ENCODE measurements at places on chromosomes 3 and 15.

DNA sequence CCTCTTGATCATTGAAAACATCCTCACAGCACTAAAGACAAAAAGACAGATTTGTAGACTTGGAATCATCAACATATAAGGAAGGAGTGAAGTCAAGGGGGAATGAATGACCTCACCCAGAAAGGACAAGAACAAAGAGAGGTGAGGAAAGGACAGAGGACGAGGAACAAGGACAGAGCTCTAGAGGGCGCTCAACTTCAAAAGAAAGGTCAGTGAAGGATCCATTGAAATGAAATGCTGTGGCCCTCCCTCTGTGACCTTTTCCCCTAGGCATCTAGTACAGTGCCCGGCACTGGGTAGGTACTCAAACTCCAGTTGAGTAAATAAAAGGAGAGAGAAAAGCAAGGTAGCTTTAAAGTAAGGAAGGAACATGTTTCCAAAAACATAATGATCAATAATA is 2.6 kb downstream of the ATP8B4 start:
- DNase-seq, result no peak

DNA sequence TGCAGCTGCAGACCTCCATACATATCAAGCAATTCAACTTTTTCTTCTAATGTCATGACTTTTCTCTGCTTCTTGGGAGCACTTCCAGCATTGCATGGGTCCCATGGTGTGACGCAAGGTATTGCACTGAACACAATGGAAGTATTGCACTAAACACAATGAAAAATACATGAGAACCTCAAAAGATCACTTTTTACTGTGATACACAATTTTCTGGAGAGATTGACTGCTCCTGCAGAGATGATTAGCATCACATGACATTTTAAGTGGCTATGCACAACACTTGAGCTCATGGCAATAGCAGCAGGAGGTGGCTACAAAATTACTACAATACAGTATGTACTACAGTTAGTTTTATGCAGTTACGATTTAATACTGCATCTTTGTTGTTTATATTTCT is 113.5 kb upstream of the BHLHE40 start:
- no peak for DNase-seq

DNA sequence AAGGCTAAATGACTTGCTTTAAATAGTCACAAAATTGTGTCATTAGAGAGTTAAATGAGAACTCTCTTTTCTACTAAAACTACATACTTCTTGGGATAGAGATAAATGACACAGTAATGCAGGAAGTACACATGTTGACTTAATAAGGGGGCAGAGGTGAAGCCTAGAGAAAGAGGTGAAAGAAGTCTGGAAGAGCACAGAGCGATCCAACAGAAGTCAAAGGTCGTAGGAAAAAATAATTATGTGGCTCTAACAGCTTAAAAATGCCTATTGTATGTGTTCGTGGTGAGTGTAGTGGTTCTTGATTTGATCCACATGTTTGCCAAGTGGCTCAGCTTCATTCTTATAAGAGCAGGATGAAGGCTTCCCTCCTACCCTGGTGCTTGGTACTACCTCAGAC is 61.7 kb downstream of the TMEM212 start:
- no peak for DNase-seq

DNA sequence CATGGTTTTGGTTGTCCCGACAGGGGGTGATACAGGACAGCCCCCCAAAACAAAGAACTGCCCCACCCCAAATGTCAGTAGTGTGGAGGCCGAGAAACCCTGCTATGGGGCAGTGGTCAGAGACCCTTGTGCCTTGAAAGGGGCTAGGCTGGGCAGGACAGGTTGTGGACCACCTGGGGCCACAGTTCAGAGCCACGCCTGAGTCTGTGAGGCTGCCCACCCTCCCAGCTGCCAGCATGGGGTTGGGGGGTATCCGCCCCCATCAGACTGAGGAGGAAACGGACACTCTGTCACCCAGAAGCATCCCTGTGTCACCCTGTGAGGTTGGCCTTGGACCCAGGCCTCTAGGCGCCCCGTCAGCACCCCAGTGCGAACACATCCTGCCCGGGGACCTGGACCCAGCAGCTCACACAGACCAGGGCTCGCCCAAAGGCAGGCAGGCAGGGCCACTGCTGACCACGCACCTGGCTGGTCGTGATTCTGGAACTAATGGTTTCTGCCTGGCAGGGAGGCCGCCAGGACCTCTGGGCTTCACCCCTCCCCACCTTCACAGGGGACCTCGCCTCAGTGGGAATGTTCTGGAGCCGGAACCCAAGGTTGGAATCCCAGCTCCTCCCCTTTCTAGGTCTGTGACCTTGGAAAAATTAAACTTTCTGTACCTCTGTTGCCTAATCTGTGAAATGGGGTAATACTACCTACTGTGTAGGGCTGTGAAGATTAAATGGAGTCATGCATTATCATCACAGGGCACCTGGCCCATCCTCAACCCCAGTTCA is 1.4 kb downstream of the SLC41A3 start:
- no peak for DNase-seq

- no peak for DNase-seq
These were observed 245.3 kb downstream of the DTWD1 start for GRCh38 chr15:49865925-49866757.

DNA sequence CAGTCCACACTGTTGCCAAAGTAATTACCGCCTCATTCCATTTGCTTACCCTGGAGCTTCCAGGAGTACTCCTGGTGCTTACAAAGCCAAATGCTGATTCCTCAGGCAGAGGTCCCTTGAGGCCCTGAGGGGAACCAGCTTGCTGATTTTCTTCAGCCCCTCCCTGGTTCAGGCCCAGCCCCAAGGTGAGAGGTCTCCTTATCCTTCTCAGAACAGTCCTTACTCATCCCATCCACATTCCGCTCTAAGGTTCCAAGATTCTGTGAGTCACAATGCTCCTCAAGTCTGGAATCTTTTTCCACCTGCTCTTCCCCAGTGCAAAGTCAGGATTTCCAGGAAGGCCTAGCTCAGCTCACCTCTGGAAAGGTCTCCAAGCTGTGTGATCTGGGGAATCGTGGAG is 1.8 kb upstream of the ATP10A start:
- DNase-seq, result no peak

DNA sequence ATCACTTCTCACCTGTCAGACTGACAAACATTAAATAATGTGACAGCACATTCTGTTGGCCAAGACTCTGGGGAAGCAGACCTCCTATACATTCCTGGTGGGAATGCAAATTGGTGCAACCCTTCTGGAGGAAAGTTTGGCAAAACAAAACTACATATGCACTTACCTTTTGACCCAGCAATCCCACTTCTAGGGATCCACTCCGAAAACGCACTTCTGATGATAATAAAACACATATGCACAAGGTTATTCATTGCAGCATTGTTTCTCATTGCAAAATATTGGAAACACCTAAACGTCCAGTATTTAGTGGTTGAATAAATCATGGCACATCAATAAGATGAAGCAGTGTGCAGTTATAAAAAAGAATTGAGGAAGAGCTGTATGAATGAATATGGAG is 145.5 kb upstream of the ABHD17C start:
- DNase-seq, result no peak

GRCh38 chr3:67382536-67382935 is 271.9 kb downstream of the SUCLG2 start:
- DNase-seq, result no peak

GRCh38 chr15:88061452-88061851 is 195.1 kb downstream of the NTRK3 start:
- no peak for DNase-seq

DNA sequence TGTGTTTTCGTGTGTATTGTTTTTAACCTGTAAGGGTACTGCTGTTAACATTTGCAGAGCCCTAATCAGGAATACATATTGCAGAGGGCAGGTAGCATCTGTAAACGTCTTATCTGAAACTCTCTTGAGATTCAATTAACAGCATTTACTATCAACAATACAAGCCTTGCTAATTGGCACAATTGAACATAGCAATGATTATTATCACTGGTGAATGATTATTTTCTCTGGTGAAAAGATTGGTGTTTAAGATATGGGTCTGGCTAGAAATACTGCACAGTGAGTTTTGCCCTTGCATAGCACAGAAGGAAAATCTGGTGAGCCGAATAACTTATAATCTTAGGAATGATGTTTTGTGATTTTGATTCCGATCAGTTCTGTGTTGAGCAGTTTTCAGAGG is 5.9 kb upstream of the CNTN4 start:
- no peak for DNase-seq

DNA sequence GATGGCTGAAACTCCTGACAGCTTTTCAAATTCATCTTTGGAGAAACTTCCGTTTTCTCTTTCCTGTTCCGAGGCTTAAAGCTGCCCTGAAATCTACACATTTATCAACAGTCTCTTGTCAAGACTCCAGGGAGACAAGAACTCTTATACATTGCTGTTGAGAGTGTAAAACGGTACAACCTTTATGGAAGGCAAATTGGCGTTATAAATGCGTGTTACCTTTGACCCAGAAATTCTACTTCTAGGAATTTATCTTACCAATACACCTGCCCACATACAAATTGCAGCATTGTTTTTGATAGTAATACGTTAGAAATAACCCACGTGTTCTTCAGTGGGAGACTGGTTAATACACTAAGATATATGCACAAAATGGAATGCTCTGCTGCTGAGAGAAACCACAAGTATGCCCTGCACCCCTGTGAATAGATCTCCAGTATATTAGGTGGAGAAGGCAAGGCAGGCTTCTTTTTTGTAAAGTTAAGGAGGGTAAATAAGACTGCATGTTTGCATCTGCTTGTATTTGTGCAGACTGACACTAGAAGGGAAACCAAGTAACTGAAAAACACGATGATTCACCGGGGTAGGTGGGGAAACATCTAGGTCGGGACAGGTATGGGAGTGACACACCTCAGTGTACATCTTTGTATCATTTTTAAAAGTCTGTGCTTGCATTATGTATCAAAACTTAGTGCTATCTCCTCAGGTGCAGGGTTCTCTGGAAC is 97.5 kb downstream of the IGF1R start:
- no peak for DNase-seq

DNA sequence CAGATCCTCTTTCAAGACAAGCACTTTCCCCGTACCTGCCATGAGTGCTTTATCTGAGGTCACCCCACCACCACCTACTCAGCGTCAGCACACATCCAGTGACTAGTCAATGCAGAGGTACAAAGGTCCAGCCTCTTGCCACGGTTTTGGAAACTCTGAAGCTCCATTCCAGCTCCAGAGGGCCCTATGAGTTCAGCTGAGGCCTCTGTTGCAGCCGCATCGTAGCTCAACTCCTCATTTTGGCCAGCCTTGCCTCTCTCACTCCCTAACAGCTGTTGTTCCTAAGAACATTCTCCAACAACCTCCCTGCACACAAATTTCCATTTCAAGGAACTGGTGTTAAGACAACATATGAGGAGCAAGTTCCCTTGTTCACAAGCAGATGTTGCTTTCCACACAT is 405.1 kb upstream of the PROK2 start:
- DNase-seq, result no peak

- DNase-seq, result no peak
These were observed 15.8 kb upstream of the SEMA3F start for GRCh38 chr3:50139308-50139707.

- no peak for DNase-seq
These were observed 228.9 kb downstream of the CD47 start for GRCh38 chr3:107861904-107862303.

GRCh38 chr3:154034797-154035330 is 86.3 kb upstream of the ARHGEF26 start:
- DNase-seq, result no peak

- DNase-seq, result no peak
These were observed 179.7 kb upstream of the LPP start for GRCh38 chr3:187973977-187974870.

- no peak for DNase-seq
These were observed at the start of gene LRTM1 for GRCh38 chr3:54928046-54928770. Gene LRTM1, minus strand, starts transcription at chr3:54928059. Its CDS starts 148 bp downstream, at chr3:54927911.

- DNase-seq, result no peak
These were observed 25.8 kb downstream of the COLQ start for GRCh38 chr3:15495461-15496340.

GRCh38 chr3:125200731-125201139 is 11.8 kb downstream of the SLC12A8 start:
- DNase-seq, result no peak

- DNase-seq, result peak; percentile 42
These were observed 40.9 kb upstream of the IDH2 start for GRCh38 chr15:90143166-90143655.

DNA sequence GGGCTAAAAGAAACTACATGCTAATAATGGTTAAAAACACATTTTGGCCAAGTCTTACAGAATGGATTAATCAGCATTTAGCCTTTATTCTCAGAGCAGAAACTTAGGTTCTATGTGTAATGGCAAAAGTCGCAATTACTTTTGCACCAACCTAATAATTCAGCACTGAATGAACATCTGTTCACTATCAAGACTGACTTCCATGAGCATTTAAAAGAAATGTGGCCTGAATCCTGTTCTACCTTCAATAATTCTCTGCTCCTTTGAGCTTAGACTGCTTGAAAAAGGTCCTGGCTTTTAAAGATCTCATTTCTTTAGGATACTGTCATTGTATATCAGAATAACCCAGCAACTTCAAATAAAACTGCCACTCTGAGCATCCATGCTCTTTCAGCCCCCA is 145.9 kb downstream of the PDZRN3 start:
- no peak for DNase-seq

GRCh38 chr3:39249453-39250115 is 30.3 kb downstream of the CX3CR1 start:
- no peak for DNase-seq

DNA sequence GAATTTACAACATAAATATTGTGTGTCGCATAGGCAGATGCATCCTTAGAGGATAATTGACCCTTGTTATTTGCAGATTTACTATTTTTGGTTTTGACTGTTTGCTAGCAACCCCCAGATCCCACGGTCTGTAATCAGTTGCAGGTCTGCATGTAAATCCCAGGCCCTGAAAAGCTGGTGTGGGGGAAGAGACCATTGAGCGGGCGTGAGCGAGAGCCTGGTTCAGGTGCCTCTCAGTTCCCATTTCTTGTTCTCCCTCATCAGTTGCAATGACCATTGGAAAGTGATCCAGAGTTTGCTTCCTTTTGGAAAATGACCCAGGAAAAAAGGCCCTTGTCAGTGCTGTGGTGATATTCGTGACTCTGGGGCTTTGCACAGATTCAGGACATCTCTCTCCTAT is 238.9 kb downstream of the UACA start:
- no peak for DNase-seq

DNA sequence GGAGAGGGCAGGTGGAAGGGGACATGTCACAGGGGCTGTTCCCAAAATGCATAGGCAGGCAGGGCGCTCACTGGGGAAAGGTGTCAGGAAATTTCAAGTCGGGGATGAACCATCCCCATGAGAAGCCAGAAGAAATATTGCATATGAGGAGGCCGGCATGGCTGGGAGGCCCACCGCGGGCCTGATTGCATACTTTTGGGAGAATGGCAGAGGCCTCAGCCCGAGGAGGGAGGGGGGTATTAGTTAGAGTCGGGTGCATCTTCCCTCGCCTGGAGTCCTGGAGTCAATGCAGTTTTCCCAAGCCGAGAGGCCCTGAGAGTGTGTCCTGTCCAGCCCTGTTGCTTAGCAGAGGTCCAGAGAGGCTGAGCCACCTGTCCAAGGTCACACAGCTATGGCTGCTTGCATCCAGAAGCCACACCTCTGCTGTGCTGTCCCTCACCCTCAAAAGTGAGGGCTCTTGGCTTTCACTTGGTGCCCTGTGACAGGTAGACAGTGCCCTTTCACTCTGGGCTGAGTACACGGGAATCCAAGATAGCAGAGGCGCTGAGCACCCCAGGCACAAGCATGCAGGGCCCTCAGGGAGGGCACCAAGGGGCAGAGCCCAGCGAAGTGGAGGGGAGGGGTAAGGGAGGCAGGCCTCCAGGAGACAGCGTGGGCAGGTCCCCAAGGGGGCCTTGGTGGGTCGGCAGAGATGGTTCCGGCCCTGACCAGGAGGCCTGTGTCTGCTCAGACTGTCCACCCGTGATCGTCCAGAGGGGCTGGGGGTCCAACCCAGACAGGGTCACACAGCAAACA is 48.5 kb downstream of the GRIP2 start:
- no peak for DNase-seq

Measured in stimulated activated CD4-positive, alpha-beta T cell treated with anti-CD3 and anti-CD28 coated beads, Interleukin-1b, Interleukin-23, amount 100 ng/mL, for 24 hours (primary cell).